Right cardiac atrium (tissue), 5 donors: ENCODE measurements at places on chromosomes 16 and 17. TPM values are rescaled to one million over a fixed set of nuclear protein-coding genes. Genes with fewer than 3 reads are reported as not detected.

Gene KRT33B
- not detected for polyA plus RNA-seq

GRCh38 chr16:14101415-14101814 lies 30.3 kb downstream of the MRTFB start:
- DNase-seq: no peak

DNA sequence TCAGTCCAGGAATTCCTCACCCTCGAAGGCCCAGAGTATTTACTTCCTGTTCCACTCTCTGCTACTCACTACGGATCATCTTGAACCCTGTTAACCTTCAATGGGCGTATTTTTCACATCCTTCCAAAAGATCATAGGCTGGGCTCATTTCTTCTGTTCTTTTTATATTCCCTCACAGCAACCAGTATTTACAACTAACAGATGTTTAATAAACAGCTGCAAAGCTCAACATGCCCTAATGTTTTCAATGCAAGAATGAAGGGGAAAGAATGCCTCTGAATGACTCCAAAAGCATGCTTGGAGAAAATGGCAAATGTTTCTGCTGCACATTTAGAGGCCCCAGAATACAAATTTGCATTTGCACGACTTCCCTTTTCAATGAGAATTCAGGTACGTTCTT lies 174.9 kb downstream of the ZFHX3 start:
- no peak for DNase-seq

- no peak for DNase-seq
These were observed 25.1 kb downstream of the CD300LG start for GRCh38 chr17:43871946-43872690.

GRCh38 chr16:48999508-48999907 lies 282.1 kb downstream of the CBLN1 start:
- no peak for DNase-seq
